Mesenteric fat pad (tissue), 1 donor: ENCODE measurements at places on chromosomes 13 and 19. TPM values are rescaled to one million over a fixed set of nuclear protein-coding genes. Genes with fewer than 3 reads are reported as not detected.

GRCh38 chr13:106499113-106499512, 36.3 kb downstream of the EFNB2 start:
- DNase-seq = no peak

GRCh38 chr19:29908963-29909944, 32.8 kb upstream of the URI1 start:
- DNase-seq = no peak

DNA sequence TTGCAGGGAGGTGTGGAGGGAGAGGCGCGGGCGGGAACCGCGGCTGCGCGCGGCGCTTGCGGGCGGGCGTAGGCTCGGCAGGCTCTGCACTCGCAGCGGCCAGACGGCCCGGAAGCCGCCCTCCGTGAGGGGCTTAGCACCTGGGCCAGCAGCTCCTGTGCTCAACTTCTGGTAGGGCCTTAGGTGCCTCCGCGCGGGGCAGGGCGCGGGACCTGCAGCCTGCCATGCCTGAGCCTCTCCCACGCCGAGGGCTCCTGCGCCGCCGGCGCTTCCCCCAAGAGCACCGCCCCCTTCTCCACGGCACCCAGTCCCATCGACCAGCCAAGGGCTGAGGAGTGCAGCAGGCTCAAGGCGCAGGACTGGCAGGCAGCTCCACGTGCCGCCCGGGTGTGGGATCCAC, 940.8 kb upstream of the PCDH9 start:
- DNase-seq = no peak

GRCh38 chr13:63367522-63368198, 1952.0 kb upstream of the PCDH20 start:
- DNase-seq = no peak

PALM3 gene
- total RNA-seq = not detected

GRCh38 chr19:17775245-17775927, 19.6 kb upstream of the B3GNT3 start:
- no peak for DNase-seq

- DNase-seq = no peak
Observed at GRCh38 chr13:64884976-64885375, 2345.2 kb downstream of the PCDH9 start.

DNA sequence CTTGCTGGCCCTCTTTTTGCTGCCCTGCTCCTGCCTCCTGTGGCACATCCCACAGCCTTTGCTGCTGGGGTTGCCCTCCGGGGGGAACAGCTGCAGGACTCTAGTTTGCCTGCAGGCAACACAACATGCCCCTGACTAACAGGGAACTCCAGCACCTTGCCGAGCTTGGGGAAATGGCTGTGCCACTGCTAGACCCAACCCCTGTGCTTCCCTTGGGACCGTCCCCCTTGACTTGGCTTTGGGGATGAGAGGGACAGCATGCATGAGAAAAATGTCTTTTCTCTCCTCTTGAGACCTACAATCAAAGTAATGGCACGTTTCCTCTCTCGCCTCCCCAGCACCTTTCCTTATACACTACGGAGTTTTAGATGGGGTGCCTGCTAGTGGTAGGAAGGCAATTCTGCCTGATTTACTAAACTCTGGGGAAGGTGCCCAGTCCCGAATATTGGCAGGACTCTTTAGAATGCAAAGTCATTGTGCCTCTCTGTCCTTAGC, 12.4 kb upstream of the VWA8 start:
- no peak for DNase-seq

DNA sequence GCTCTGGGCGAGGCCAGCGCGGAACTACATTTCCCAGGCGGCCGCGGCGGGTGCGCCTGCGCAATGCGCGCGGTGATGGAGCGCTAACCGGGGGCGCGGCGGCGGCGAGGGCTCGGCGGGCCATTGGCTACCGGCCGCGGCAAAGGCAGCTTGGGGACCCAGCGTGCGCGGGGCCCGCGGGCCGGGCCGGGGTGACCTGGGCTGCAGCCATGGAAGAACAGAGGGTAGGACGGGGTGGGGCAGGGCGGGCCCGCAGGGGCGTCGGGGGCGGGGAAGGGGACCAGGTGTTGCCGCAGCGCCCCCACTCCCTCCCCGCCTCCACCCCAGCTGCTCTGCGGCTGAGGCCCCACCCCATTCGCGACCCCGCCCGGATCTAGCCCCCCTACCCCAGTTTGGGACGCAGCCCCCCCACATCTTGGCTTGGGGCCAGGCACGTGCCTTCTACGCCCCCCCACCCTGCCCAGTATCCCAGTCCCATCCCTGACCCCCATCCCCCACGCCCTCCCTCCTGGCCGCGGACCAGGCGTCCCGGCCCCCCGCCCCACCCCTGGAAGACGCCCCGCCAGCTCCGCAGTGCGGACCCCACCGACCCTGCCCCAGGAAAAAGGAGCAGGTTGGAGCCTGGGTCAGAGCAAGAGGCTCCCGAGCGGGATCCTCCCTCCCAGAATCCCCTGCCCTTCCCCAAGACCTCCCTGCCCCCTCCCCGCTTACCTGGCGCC, at the start of gene FSD1:
Gene FSD1, plus strand, starts transcription at position 61 of the 719 bp plus-strand sequence. Its CDS starts 149 bp downstream, at position 210.
- no peak for DNase-seq

DNA sequence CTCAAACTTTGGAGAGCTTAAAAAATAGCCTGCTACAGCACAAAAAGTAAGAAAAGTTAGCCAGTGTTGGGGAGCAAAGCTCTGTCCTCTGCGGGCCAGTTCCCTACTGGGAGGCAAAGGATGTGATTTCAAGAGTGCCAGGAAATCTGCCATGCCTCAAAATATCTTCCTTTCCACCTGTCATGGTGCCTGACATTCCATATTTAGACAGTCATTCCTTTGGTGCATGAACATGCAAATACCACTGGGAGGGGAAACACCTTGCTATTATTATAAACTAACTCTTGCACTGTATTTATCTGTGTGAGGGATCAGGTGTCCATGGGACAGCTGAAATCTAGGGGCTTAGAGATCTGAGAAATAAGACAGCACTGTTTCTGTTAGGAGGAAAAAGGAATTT, 10.3 kb downstream of the FREM2 start:
- DNase-seq = no peak

LYPD5 gene
- 2.0 TPM for total RNA-seq

THSD1 gene
- 6.7 TPM for total RNA-seq

GRCh38 chr13:60335531-60335930, 61.5 kb upstream of the TDRD3 start:
- DNase-seq = no peak

DNA sequence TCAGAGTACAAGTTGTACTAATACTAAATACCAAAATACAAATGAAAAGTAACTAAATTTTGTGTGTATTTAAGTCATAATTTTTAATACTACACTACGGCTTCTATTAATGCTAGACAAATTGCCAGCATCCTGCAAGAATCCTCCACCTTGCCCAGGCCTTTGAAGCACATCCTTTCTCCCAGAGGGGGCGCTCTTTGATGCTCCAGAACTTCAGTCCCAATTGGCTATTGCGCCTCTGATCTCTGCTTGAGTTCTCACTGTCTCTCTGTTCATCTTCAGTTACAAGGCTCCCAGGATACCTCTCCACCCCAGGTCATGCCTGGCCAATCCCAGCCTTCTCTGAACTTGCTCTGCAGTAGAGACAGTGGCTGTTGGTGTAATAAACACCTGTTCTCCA, 141.0 kb downstream of the DCLK1 start:
- DNase-seq = no peak

DNA sequence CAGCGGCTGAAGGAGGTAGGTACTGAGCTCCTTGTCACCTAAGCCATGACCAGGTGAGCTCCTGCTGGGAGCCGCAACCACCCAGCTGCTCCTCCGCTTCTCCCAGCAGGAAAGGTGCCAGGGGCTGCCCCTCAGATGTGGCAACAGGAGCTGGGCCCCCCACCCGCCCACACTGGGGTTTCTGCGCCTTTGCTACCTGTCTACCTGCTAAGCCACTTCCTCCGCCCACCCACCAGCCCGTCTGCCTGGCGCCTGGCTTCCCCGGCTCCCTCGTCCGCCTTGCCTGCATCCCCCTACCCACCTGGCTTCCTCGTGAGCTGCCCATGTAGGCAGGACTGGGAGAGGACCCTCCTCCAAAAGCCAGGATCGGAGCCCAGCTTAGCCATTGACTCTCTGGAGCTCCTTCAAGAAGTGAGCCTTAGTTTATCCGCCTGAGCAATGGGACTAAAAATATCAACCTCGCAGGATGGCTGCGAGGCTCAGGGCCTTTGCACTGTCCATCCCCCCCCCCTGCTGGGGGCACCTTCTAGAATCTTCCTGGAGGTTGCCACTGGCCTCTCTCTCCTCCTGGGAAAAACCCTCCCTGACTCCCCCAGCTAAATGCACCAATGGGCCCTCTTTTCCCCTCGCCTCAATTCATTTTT, 55.8 kb upstream of the KLF2 start:
- no peak for DNase-seq

DNA sequence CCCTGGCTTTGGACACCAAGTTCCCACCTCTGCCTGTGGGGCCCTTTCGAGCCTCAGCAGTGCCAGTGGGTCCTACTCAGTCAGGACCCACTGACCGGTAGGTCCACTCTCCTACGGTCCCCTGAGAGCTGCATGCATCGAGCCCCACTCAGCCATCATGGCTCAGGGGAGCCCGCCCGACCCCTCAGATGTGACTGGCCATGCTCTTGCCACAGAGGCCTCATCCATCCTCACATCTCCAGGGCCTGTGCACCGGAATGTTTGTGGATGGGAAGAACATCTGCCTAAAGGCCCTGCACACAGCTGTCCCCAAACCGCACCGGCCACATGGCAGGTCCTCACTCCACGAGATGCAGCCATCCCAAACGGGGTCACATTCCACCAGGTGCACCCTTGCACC, 52.6 kb upstream of the C13orf46 start:
- no peak for DNase-seq

- DNase-seq = no peak
Observed at GRCh38 chr13:103277959-103278694, 211.9 kb upstream of the SLC10A2 start.

DNA sequence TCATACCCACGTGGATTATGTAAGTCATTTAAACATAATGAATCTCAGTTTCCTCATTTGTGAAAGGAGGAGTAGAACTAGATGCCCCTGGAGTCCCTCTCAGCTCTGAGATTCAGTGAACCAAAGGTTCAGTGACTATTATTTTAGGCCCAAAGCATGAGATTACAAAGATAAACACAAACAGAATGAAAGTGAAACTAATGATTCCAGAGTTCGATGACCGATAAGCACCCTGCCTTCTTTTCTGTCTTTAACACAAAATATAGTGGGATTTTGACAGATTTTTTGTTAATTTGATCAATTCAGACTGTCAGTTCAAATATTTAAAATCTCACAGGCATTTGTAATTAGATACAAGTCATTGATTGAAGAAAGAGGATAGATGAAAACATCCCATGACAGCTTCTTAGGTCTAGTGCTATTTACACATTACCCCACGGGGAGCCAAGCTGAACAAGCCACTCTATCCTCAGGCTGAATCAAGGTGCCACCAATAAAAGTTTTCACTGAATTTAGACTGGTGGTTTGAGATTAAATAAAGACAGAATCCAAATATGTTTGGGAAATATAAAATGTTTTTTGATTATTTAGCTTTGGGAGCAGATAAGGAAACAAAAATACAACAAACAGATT, 64.6 kb upstream of the RAP2A start:
- DNase-seq = no peak

GRCh38 chr19:1401138-1401888, at the start of gene GAMT:
Gene GAMT, minus strand, starts transcription at chr19:1401542. Its CDS starts 66 bp downstream, at chr19:1401476.
- DNase-seq = no peak

DNA sequence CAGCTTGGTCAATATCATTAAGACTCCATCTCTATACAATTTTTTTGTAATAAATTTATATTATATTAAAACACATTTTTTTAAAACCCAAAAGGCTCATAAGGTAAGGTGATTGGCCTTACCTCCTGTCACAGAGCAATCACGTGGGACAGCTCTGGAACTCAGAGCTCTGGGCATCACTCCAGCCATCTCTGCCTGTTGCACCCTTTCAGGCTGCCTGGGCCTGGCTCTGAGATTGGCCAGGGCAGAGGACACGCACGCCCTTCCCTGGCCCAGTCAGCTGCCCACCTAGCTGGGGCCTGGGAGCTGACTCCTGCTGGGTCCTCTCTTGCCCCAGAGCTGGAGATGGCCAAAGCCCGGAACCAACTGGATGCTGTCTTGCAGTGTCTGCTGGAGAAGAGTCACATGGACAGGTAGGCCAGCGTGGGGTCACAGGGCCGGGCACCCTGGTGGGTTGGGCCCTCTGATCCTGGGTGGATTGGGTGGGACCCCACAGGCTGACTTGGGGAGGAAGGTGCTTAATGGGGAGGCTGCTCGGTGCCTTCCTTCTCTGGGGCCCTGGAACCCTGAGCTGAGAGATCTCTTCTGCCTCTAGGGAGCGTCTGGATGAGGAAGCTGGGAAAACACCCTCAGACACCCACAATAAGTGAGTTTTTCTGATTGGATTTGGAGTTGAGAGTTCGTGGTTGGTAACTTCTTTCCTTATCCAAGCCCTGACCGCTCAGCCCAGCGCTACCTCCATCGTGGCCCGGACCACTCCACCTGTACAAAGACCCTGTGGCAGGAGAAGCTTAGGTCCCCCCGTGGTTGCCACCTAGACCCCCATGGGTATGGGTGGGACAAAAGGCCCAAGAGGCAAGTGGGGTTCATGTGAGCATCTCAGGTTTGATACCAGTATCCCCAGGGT, 3.7 kb downstream of the LIN37 start:
- DNase-seq = no peak
